ENCODE measurements at places on chromosomes 6 and 20. TPM values are rescaled to one million over a fixed set of nuclear protein-coding genes. Genes with fewer than 3 reads are reported as not detected.
A peak's percentile ranks its signal among the peaks of the same experiment; 100 is the strongest.

DNA sequence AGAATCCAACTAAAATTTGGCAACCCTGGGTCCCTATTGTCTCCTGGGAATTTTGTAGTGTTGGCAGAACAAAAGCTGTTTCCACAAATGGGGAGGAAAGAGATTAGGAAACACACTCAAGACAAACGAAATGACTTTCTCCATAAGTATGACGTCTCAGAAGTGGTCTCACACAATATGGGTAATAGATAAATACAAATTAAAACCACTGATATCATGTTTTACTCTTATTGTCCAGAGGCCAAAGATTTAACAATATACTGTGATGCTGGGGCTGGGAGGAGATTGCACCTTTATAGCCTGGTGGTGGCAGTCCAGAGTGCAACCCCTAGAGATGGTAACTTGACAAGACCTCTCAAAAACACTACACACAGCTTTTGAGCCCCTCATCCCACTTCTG lies 18.6 kb downstream of the FKBP1A start:
- no peaks in the 10 kb centered on the region for H3K27me3 ChIP-seq
- DNase-seq = no peak
- no peak overlapping the region for H3K27ac ChIP-seq
- peaks cover 93% of the 10 kb centered on the region for H3K4me1 ChIP-seq

- peaks cover 39% of the 10 kb centered on the region for H3K4me1 ChIP-seq
- H3K27me3 ChIP-seq = no peaks in the 10 kb centered on the region
- no peak for DNase-seq
- H3K4me3 ChIP-seq = no peak overlapping the region
- H3K27ac ChIP-seq = no peak overlapping the region
These were observed 94.6 kb downstream of the ARMC2 start for GRCh38 chr6:108942556-108943492.

GRCh38 chr6:50826037-50826761 lies 7.5 kb downstream of the TFAP2B start:
- no peaks in the 10 kb centered on the region for H3K36me3 ChIP-seq
- no peaks in the 10 kb centered on the region for H3K27me3 ChIP-seq
- no peak overlapping the region for H3K27ac ChIP-seq

Gene ZSCAN23
- total RNA-seq = 1.1 TPM

DNA sequence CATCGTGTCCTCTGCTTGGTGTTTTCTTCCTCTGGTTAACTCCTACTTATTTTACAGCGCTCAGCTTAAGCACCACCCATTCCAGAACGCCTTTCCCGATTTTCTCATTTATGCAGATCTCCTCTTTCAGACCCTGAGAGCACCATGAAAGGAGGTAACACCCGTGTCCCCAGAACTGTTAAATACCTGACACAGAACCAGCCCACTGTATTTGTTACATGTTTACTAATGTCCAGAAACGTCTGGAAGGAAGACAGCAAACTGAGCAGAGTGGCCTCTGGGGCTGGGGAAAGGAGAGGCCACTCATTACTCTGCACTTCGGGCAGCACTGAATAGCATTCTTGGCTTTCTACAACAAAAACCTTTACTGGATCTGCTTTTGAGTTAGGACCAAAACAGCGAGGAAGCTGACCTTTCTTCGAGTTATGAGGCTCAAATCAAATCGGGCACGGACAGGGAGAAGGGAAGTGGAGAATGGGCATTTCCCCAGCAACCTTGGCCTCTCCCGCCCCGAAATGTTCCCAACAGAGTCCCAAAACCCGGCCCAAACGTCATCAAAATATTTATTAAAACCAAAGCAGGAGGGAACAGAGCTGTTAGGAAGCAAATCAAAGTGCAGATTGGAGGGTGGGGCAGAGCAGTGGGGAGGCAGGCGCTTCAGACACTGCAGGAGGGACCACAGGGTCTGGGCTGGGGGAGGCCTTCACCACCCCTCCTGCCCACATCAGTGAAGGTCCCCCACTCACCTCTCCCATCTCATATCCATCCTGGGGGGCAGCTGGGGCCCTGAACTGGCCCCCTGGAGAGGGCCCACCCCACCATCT lies 1.1 kb upstream of the NECAB3 start:
- DNase-seq = no peak
- H3K4me1 ChIP-seq = peaks cover 67% of the 10 kb centered on the region
- H3K27me3 ChIP-seq = no peaks in the 10 kb centered on the region
- H3K27ac ChIP-seq = peak overlapping the region; percentile 81

- H3K4me3 ChIP-seq = no peak overlapping the region
- H3K27me3 ChIP-seq = no peaks in the 10 kb centered on the region
- no peaks in the 10 kb centered on the region for H3K36me3 ChIP-seq
These were observed 69.0 kb downstream of the ZHX3 start for GRCh38 chr20:41248368-41249024.

- H3K4me3 ChIP-seq = no peak overlapping the region
- DNase-seq = no peak
- no peaks in the 10 kb centered on the region for H3K4me1 ChIP-seq
- H3K27ac ChIP-seq = no peak overlapping the region
These were observed 490.7 kb upstream of the BTBD3 start for GRCh38 chr20:11426948-11427347.
